ENCODE measurements at places on chromosomes 12 and 14.

DNA sequence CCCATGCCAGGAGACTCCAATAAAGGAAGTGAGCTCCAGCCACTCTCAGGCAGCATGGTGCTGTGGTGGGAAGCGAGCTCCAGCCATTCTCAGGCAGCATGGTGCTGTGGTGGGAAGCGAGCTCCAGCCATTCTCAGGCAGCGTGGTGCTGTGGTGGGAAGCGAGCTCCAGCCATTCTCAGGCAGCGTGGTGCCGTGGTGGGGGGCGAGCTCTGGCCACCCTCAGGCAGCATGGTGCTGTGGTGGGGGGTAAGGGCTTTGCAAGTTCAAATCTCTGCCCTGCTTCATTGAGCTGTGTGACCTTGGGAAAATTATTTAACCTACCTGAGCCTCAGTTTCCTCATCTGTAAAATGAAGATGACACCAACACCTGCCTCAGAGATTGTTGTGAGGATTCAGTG lies 975.1 kb downstream of the BCL11B start:
- no peak for DNase-seq

- DNase-seq: no peak
These were observed 290.3 kb downstream of the NAV3 start for GRCh38 chr12:78120866-78121560.

DNA sequence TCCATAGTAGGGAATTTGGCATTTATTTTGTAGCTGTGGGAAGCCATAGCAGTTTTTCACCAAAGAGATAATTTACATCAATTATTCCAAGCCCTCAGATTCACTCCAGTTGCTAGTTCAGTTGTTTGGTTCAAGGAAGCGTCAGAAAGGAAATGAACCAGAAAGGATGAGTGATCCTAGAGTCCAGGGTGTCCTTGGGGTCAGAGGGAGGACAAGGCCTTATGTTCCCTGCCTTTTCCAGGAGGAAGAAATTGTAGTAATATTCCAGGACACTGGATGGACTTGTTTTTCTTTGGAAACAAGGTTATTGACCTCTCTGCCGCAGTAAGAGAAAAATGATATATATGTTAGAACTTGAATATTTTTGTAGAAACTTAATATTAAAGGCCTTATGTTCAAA lies 409.5 kb downstream of the RGS6 start:
- no peak for DNase-seq

GRCh38 chr14:51072976-51073375 lies 21.9 kb downstream of the TRIM9 start:
- DNase-seq: no peak

- no peak for DNase-seq
These were observed 1.7 kb downstream of the JDP2 start for GRCh38 chr14:75429562-75429961.
